ENCODE measurements at places on chromosomes 3 and 15.

DNA sequence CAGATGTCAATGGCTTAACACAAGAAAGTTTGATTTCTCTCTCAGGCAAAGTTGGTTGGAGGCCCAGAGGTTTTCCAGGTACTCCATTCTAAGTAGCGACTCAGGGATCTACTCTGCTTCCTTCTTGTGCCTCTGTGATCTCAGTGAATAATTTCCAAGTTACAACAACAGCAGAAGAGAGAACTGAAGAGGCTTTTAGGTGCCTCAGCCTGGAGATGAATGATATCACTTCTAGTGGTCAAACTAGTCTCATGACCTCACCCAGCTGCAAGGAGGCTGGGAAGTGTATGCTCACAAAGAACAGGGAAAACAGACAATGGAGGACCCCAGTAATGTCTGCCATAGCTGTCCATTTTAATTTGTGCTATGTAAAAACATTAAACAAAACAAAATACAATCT is 4.6 kb upstream of the PRICKLE2 start:
- no peak for DNase-seq

DNA sequence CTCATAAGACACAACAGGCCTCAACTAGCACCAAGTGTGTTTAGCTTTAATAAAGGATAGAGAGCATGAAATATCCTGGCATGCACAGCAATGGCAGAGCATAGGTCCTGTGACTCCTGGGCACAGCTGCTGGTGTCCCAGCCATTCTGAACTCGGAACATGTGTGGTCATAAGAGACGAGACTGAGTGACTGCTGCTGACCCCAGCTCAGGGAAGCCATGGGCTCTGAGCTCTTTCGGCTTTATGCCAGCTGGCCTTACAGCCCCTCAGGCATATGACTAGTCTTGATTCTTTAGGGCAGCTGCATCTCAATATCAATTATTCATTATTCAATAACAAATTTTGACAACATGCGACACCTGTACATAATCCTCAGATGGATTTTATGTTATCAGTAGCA is 62.4 kb upstream of the TOPAZ1 start:
- DNase-seq: no peak

DNA sequence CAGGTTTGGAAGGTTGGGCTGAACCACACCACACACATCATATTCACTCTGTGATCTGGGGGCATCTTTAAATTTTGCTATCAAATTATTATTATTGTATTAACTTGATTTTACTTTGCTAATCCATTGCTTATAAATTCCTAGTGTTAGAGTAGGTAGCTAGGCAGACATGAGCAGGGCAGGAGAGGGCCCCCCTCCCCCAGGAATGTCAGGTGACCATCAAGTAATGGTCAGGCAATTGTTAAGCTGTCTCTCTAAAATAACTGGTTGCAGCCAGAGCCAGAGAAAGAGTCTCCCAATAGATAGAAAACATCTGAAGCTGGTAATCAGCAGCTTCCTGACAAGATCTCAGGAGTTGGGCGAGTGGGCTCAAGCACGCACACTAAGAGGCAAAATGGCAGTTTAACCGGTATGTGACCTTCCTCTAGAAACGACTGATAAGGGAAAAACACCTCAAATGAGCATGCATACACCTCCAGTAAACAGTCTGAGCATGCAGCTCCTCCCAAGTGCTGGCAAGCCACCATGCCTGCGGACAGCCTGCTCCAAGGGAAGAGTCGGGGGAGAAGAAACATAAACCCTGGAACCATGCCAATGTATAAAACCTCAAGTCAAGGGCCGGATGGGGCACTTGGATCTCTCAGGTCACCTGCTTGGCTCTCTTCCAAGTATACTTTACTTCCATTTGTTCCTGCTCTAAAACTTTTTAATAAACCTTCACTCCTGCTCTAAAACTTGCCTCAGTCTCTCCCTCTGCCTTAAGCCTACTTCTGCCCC is 3.1 kb upstream of the CXCR6 start:
- no peak for DNase-seq

DNA sequence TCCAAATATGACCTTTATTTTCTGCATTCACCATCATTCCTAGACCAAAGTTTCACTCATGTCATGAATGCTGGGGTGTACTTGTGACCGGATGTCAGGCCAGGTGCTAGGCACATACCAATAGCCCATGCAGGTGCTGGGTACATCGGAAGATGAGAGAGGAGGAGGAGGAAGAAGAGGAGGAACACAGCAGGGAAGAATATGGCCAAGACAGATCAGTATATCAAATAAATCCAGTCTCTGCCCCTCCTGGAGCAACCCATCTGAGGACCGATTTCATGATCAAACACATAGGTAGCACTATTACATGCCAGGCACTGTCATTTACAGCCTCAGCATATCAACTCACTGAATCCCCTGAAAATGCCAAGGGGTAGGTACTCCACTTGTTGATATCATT is 3.0 kb upstream of the WNT7A start:
- DNase-seq: no peak

- DNase-seq: no peak
These were observed 196.1 kb downstream of the CNTN6 start for GRCh38 chr3:1288805-1289494.

- no peak for DNase-seq
These were observed 488.9 kb downstream of the GABRG3 start for GRCh38 chr15:27459836-27460235.

- no peak for DNase-seq
These were observed 136.5 kb upstream of the RASGRP1 start for GRCh38 chr15:38701149-38701548.

DNA sequence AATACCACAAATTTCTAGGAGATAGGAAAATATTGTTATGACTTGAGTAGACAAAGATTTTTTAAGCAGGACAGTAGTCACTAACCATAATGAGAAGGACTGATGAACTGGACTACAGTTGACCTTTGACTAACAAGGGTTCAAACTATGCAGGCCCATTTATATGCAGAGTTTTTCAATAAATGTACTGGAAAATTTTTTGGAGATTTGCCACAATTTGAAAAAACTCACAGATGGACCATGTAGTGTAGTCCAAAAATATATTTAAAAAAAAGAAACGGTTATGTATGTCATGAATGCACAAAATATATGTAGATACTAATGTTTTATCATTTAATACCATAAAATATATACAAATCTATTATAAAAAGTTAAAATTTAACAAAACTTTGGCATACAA is 151.8 kb downstream of the LRRN1 start:
- no peak for DNase-seq

Data from stimulated activated CD8-positive, alpha-beta memory T cell treated with anti-CD3 and anti-CD28 coated beads, Interleukin-15, amount 100 ng/mL, for 1 hour (primary cell).